Right atrium auricular region (tissue), 2 donors: ENCODE measurements at places on chromosomes 6 and 20. TPM values are rescaled to one million over a fixed set of nuclear protein-coding genes. Genes with fewer than 3 reads are reported as not detected.

DNA sequence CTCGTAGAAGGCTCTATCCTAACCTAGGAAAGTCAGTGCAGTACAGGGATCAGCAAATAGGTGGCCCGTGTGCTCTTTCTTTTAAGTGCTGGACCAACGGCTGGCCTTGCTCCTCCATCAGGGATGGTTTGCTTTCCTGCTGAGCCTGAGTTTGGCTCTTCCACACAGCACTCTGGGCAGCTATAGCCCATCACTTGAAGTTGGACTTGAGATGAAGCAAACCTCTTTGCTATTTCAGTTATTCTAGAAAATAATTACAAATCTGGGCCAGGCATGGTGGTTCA lies 66.9 kb upstream of the KCNK16 start:
- no peak for DNase-seq
- H3K27ac ChIP-seq = no peak overlapping the region
- no peaks in the 10 kb centered on the region for H3K4me1 ChIP-seq
- no peaks in the 10 kb centered on the region for H3K27me3 ChIP-seq
- no peaks in the 10 kb centered on the region for H3K36me3 ChIP-seq

GRCh38 chr20:23243791-23244155 lies 106.8 kb upstream of the NXT1 start:
- H3K27me3 ChIP-seq = no peaks in the 10 kb centered on the region
- no peak overlapping the region for H3K27ac ChIP-seq
- no peak for DNase-seq
- no peaks in the 10 kb centered on the region for H3K36me3 ChIP-seq
- peaks cover 21% of the 10 kb centered on the region for H3K4me1 ChIP-seq

- no peaks in the 10 kb centered on the region for H3K36me3 ChIP-seq
- no peak overlapping the region for H3K4me3 ChIP-seq
- no peak overlapping the region for H3K27ac ChIP-seq
- DNase-seq = no peak
- H3K4me1 ChIP-seq = no peaks in the 10 kb centered on the region
- no peaks in the 10 kb centered on the region for H3K27me3 ChIP-seq
These were observed 246.5 kb downstream of the TBX18 start for GRCh38 chr6:84517741-84518530.

WFDC12 gene
- not detected for total RNA-seq

DNA sequence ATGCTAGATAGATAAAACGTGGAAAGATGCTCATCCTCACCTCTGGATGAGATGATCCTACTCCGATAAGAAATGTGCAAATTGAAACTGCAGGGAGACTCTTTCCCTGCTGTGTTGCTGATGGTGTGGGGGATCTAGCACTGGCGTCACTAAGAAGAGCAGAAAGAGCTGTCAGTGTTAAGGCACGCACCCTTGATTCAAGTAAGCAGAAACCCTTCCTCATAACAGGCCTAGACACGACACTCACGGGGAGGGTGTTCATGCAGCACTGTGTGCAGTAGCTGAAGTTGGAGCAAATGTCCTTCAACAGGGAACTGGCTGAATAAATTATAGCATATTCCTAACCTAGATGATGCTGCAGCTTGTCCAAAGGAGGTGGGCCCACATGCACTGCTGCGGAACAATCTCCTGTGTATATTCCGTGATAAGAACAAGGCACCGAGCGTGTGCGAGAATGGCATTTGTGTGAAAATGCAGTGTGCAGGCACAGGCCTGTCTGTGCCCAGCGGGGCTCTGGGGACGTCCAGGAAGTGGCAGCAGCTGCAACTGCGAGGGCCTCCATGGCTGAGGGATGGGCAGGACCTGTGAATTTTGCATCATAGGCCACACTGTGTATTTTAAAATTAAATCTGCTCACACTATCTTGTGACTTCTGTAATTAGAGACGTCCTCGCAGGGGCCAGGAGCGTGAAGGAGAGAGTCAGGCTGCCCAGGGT lies 64.0 kb downstream of the TCP11 start:
- no peak overlapping the region for H3K27ac ChIP-seq
- no peak for DNase-seq
- H3K4me1 ChIP-seq = no peaks in the 10 kb centered on the region
- H3K4me3 ChIP-seq = no peak overlapping the region
- no peaks in the 10 kb centered on the region for H3K27me3 ChIP-seq

DNA sequence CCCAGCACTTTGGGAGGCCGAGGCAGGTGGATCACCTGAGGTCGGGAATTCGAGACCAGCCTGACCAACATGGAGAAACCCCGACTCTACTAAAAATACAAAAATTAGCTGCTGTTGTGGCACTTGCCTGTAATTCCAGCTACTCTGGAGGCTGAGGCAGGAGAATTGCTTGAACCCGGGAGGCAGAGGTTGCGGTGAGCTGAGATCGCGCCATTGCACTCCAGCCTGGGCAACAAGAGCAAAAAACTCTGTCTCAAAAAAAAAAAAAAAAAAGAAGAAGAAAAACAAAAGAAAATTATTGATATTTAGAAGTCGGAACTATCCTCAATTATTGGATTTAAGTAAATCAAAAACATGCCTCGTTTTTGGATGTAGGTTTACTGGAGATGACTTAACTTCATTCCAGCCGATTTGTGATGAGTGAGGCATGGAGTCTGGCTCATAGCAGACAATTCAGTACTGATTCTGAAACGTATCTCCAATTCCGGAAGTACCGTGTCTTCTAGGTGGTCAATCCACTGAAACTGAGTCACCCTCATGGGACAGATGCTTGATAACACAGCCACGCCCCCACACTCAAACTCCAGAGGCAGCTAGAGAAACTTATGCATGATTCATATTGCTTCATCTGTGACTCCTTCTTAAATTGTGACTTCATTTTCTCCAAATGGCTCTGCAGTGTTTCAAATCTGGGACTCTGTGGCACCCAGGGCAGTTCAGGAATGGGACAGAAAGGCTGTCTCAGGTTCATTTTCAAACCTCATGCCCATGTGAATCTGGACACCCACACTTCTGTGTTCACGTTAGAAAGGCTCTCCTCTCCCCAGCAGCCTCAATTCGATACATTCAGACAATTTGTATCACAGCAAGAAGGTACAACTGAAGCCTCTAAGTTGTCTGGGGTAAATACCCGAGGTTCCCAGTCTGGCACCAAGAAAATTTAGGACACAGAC lies 110.4 kb upstream of the ARMC2 start:
- no peaks in the 10 kb centered on the region for H3K27me3 ChIP-seq
- H3K36me3 ChIP-seq = no peaks in the 10 kb centered on the region
- DNase-seq = peak; percentile 91
- H3K27ac ChIP-seq = peak overlapping the region; percentile 62
